Stimulated activated CD4-positive, alpha-beta T cell treated with anti-CD3 and anti-CD28 coated beads, Interleukin-12 subunit alpha, Interleukin-12 subunit beta, amount 100 ng/mL, for 48 hours (primary cell): ENCODE measurements at places on chromosomes 16 and 17.

GRCh38 chr17:12985431-12986293 lies 32.2 kb downstream of the ELAC2 start:
- DNase-seq: no peak

DNA sequence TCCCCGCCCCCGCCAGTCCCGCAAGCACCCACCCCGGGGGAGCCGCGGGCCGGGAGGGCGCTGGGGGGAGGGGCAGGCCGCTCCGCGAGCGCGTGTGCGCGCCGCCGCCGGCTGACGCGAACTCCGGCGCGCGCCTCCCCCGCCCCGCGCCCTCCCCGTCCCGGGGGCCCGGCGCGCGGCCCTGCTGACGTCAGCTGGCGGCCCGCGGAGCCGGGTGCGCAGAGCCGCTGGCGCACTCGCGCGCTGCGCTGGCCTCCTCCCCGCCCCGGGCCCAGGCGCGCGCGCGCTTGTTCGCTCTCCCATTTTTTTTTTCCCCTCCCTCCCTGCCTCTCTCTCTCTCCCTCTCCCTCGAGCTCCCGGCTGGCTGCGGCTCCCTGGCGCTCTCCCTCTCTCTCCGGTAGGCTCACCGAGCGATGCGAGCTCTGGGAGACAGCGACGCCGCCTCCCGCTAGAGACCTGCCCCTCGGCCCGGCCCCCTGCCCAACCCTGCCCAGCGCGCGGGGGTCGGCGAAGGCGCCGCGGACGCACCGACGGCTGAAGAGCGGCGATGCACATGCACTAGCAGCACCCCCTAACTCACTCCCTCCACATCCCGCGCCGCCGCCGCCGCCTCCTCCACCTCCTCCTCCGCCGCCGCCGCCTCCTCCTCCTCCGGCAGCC lies at the start of gene GNAO1:
GNAO1 (plus strand) TSS at position 334 of the 660 bp plus-strand sequence. CDS start 747 bp downstream, outside the sequence.
- no peak for DNase-seq

DNA sequence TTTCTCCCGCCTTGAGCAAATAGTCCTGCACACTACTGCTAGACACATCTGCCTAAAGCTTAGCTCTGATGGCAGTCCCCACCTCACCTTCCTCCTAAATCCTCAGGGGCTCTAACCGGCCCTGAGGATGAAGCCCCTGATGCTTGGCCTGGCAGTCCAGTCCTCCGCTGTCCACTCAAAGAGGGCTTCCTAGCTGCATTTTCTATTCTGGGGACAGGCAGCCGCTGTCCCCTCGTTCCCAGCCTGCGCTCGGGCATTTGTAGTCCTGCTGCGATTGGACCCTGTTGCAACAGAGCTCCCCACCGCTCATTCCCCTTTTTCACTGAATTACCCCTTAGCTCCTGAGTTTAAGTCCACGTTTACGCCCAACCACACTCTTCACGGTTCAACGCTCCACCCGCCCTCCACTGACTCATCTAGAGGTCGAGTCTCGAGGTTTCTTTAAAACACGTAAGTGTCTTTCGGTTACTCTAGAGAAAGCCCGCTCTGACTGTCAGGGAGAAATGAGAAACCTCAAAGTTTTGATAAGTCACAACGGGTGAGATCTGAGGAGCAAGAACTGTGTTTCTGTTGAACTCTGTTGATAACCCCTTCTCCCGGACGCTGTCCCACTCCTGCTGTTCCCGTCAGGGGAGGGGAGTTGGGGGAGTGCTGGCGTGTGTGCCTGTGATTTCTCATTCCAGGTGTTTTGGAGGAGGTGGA lies 4.5 kb downstream of the CCR7 start:
- no peak for DNase-seq

DNA sequence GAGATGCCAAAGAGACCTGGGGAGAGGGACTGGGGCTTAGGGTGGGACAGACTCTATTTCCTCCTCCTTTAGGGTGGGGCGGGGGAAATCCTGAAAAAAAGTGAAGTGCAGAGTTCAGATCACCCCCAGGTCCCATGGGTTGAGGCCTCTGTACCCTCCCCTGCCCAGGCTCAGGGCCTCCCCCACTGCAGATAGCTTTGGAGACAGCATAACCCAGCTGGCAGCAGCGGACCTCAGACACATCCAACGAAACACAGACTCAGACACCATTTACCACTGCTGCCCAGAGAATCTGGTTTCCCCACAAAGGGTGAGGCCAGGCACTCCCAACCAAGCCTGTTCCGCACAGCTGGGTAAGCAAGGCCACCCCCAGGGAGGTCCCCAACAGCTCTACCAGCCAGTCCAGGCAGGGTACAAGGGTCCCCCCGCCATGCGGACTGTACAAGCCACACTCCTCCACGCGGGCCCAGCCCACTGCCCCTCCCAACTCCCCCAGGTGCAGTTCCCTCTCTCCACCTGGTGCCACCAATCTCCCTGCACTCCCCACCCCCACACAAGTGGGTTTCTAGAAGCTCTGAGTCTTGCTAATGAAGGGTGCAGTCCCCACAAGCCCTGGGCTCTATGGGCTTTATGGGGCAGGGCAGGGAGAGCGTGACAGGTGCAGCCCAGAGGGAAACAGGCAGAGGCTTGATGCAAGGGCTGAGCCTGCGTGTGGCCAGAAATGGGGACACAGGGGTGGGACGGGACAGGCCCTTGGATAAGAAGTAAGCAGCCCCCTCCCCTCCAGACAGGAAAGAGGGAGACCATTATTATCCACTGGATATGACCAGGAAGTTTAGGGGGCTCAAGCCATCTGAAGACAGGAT lies 8.9 kb downstream of the RHBDF2 start:
- no peak for DNase-seq

DNA sequence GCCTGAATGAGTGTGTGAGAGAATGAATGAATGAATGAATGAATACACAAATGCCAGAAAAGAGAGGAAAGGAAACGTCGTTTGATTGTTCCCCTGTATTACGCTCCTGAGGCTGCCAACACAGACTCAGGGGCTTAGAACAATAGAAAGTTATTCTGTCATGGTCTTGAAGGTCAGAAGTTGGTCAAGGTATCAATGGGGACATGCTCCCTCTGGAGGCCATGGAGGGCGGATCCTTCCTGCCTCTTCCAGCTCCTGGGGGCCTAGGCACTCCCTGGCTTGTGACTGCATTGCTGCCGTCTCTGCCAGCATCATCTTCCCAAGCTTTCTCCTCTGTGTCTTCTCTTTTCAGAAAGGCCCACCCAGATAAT lies 1.5 kb upstream of the SLC38A8 start:
- DNase-seq: no peak
